Sigmoid colon (tissue), 7 donors: ENCODE measurements at places on chromosomes 1 and 21.

- no peak overlapping the region for H3K27ac ChIP-seq
- no peaks in the 10 kb centered on the region for H3K36me3 ChIP-seq
- H3K27me3 ChIP-seq: no peaks in the 10 kb centered on the region
- H3K4me3 ChIP-seq: no peak overlapping the region
These were observed 4.2 kb upstream of the NLRP3 start for GRCh38 chr1:247411621-247412327.

GRCh38 chr1:244256086-244256676, 195.5 kb downstream of the ADSS2 start:
- no peak overlapping the region for H3K4me3 ChIP-seq
- H3K27ac ChIP-seq: no peak overlapping the region
- H3K27me3 ChIP-seq: no peaks in the 10 kb centered on the region
- no peaks in the 10 kb centered on the region for H3K4me1 ChIP-seq

DNA sequence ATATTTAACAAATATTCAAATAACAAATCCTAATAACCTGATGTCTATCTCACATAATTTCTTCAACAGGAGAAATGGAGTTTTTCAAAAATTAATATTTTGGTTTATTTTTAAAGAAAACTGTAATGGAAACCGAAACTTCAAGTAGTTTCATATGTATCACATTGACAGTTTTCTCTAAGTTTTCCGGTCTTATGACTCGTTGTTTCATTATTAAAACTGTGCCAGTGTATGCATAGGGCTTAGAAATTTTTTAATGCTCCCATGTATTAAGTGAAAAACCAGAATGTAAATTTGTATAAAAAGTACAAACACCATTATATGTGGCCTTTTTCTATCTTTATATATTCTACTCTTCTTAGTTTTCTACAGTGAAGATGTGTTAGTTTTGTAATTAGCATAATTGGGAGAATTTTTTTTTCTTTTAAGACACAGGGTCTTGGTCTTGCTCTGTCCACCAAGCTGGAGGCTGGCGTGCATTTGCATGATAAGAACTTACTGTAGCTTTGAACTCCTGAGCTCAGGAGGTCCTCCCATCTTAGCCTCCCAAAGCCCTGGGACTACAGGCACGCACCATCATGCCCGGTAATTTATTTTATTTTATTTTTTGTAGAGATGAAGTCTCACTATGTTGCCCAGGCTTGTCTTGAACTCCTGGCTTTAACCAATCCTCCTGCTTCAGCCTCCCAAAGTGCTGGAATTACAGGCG, 43.9 kb upstream of the SAMSN1 start:
- H3K4me3 ChIP-seq: no peak overlapping the region
- no peaks in the 10 kb centered on the region for H3K36me3 ChIP-seq
- no peak overlapping the region for H3K27ac ChIP-seq

DNA sequence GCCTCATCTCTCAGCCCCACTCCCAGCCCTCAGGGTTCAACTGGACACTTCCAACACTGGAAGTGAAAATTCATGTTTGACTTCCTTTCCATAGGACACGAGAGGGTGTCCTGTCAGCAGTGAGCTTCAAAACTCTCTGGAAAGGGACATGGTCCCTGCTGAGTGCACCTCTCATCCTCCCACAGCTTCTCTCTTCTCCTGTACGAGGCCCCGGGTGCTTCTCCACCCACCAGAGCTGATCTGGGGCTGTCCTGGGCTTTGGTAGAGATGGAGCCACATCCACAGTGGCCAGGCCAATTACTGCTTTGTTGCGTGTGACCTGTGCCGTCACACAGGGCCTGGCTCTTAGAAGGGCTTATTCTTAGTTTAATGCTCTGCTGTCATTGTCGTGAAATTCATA, 182.3 kb downstream of the RRAGC start:
- no peak overlapping the region for H3K27ac ChIP-seq
- H3K4me3 ChIP-seq: no peak overlapping the region
- H3K4me1 ChIP-seq: no peaks in the 10 kb centered on the region
- no peaks in the 10 kb centered on the region for H3K36me3 ChIP-seq

DNA sequence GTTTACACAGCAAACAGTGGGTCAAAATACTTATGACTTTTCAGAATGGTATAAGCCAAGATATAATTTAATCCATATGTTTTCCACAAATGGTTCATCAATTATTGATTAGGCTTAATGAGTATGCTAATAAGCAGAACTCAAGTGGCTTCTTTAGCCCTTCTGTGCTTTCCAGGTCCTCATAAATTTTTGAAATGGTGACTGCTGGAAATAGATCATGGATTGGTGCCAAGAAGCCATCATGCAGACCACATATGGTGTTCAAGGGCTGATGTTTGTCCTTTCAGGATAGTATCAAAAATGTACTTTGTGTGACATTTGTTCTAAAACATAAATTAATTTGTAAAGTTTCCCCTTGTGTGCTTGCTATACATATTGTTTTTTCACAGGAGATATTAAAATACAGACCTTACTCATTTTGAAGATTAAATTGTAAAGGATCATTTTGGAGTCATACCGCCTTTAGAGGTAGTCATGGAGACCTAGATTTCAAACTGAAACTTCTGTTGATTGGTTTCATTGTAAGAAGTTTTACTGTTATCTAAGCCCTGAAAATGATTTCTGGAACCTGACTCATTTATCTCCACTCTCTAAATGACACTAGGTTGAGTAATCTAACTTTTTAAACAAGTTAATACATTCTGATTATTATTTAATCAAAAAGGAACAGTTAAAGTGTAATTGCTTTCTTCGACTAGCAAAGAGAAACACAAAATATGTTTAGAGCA, 507.9 kb downstream of the PLA2G4A start:
- no peak overlapping the region for H3K4me3 ChIP-seq
- no peaks in the 10 kb centered on the region for H3K36me3 ChIP-seq
- no peaks in the 10 kb centered on the region for H3K4me1 ChIP-seq
- H3K27me3 ChIP-seq: no peaks in the 10 kb centered on the region

- H3K4me3 ChIP-seq: no peak overlapping the region
- no peaks in the 10 kb centered on the region for H3K36me3 ChIP-seq
- H3K4me1 ChIP-seq: peaks cover 10% of the 10 kb centered on the region
- H3K27me3 ChIP-seq: no peaks in the 10 kb centered on the region
These were observed 43.5 kb downstream of the MAST2 start for GRCh38 chr1:45846931-45847330.

- DNase-seq: no peak
- H3K4me3 ChIP-seq: no peak overlapping the region
- no peaks in the 10 kb centered on the region for H3K4me1 ChIP-seq
- no peak overlapping the region for H3K27ac ChIP-seq
- H3K36me3 ChIP-seq: no peaks in the 10 kb centered on the region
These were observed 111.8 kb upstream of the ATP1A1 start for GRCh38 chr1:116261227-116261626.

GRCh38 chr1:9292361-9293240, at the start of gene SPSB1:
SPSB1 (plus strand) TSS chr1:9292894; CDS start chr1:9355892, 62,998 bp downstream.
- peak within 1 kb of the TSS; percentile 99 for H3K4me3 ChIP-seq
- peak within 1 kb of the TSS; percentile 90 for H3K27ac ChIP-seq
- H3K36me3 ChIP-seq: no peaks in the 10 kb centered on the region
- no peaks in the 10 kb centered on the region for H3K4me1 ChIP-seq
- peak; percentile 90 for DNase-seq

GRCh38 chr1:156844638-156845037, 14.3 kb downstream of the INSRR start:
- H3K36me3 ChIP-seq: no peaks in the 10 kb centered on the region
- no peak overlapping the region for H3K27ac ChIP-seq
- no peak for DNase-seq
- peaks cover 13% of the 10 kb centered on the region for H3K4me1 ChIP-seq

- no peak overlapping the region for H3K4me3 ChIP-seq
- no peaks in the 10 kb centered on the region for H3K4me1 ChIP-seq
- no peak overlapping the region for H3K27ac ChIP-seq
- H3K27me3 ChIP-seq: no peaks in the 10 kb centered on the region
- no peaks in the 10 kb centered on the region for H3K36me3 ChIP-seq
These were observed 25.0 kb downstream of the PTGFRN start for GRCh38 chr1:116934586-116935207.

DNA sequence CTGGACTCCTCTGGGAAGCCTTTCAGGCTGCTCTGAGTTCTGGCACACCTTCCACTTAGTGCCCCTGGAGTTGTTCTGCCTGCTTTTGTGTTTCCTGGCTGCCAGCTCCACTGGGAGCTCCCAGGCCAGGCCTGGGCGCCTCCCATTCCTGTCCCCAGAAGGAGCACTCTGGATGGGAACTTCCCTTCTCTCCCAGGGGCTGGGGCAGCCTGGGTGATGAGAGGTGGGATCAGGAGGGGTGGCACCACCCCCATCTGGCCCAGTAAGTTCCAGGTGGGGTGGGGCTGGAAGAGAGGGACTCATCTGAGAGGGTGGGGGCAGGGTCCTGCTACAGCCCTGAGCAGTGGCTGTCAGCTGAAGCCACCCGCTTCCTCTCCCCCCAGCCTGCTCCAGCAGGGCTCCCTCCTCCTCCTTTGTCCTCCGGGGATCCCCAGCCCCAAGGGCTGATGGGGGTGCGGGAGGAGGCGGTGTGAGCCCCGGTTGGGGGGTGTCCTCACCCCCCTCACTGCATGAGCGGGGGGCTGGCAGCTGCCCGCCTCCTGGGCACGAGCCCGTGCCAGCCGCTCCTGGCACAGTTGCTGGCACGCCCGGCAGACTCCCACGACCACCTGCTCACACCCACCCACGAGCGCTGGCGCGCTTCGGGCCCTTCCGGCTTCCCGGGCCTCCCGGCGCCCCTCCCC, 4.7 kb downstream of the FOXO6 start:
- no peak for DNase-seq
- peak overlapping the region; percentile 57 for H3K4me3 ChIP-seq
- no peaks in the 10 kb centered on the region for H3K4me1 ChIP-seq
- H3K36me3 ChIP-seq: no peaks in the 10 kb centered on the region
- H3K27ac ChIP-seq: peak overlapping the region; percentile 66
- H3K27me3 ChIP-seq: peaks cover 15% of the 10 kb centered on the region

DNA sequence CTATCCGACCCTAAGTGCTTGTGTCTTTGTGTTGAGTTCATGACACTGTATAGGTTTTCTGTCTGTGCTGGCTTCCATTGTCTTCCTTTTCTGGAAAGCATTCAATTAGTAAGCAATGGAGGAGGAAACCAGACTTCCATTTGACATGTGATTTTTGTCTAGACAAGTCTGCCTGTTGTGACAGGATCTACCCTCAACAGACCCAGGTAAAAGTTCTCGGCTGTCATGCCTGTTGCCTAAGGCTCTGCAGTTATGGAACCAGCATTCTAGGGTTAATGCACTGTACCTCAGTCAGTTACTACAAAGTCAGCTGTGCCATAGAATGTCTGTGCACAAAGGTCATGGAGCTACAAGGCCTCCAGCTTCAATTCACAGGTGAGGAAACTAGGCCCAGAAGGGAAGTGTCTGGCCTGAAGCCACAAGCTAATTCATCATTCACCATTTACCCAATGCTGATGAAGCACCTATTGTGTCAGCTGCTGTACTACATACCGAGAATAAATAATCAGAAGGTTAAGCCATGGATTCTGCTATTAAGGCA, 72.3 kb downstream of the PLPP3 start:
- no peaks in the 10 kb centered on the region for H3K4me1 ChIP-seq
- DNase-seq: no peak
- peaks cover 90% of the 10 kb centered on the region for H3K36me3 ChIP-seq
- no peak overlapping the region for H3K4me3 ChIP-seq
- H3K27ac ChIP-seq: no peak overlapping the region

GRCh38 chr1:214514032-214514818, 37.2 kb downstream of the PTPN14 start:
- H3K4me3 ChIP-seq: no peak overlapping the region
- H3K27ac ChIP-seq: no peak overlapping the region
- no peaks in the 10 kb centered on the region for H3K27me3 ChIP-seq
- H3K36me3 ChIP-seq: no peaks in the 10 kb centered on the region
- DNase-seq: no peak

DNA sequence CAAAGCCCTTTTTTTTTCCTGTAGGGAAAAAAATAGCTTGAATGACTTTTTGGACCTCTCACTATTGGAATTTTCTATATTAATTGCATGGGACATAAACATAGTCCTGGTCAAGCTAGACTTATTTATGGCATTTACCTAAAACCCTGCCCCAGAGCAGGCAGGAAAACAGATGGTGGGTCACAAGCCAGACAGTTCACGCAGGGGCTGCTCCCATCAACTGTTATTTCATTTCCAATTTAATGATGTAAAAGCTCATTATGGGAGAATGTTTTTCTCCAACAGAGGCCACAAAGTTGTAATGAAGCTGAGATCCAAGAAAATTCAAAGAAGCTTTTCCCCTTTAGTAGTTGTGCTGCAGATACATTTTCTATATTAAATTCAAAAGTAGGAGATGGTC, 99.2 kb downstream of the SGIP1 start:
- H3K36me3 ChIP-seq: no peaks in the 10 kb centered on the region
- DNase-seq: no peak
- H3K27me3 ChIP-seq: no peaks in the 10 kb centered on the region
- H3K4me1 ChIP-seq: no peaks in the 10 kb centered on the region
- no peak overlapping the region for H3K4me3 ChIP-seq
- no peak overlapping the region for H3K27ac ChIP-seq
